ENCODE measurements at places on chromosomes 1 and 21.

- DNase-seq, result no peak
Measured at GRCh38 chr1:200527670-200528069, 92.9 kb downstream of the KIF14 start.

DNA sequence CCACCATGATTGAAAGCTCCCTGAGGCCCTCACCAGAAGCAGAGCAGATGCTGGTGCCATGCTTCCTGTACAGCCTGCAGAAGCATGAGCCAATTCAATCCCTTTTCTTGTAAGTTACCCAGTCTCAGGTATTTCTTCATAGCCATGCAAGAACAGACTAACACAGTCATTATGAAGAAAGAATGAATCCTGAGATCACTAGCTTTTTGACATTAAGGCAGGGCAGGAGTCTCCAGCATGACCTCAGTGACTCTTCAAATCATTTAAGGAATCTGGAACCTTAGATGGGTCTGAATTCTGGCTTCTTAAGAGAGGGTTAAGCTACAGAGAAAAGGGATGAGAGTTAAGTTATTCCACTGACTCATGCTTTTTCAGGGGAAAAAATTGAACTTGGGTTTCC is 79.0 kb downstream of the PTPN14 start:
- DNase-seq, result peak; percentile 45

DNA sequence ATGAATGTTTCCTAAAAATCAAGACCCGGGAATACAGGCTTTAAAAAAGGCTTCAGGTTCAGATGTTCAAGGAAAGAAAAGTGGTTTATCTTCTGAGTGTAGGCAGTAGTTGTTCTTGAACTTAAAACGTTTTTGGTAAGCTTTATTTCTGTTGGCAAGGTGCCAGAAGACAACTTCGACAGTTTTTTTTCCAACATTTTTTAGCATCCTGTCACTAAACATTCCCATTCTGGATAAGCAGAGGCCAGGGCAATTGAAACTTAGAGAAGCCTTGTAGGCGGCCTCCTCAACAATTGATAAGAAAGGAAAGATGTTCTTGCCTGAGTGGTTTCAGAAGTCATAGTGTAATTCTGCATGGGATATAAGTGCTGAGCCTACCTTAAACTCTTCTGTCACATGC is 66.7 kb downstream of the PATJ start:
- peak; percentile 73 for DNase-seq

DNA sequence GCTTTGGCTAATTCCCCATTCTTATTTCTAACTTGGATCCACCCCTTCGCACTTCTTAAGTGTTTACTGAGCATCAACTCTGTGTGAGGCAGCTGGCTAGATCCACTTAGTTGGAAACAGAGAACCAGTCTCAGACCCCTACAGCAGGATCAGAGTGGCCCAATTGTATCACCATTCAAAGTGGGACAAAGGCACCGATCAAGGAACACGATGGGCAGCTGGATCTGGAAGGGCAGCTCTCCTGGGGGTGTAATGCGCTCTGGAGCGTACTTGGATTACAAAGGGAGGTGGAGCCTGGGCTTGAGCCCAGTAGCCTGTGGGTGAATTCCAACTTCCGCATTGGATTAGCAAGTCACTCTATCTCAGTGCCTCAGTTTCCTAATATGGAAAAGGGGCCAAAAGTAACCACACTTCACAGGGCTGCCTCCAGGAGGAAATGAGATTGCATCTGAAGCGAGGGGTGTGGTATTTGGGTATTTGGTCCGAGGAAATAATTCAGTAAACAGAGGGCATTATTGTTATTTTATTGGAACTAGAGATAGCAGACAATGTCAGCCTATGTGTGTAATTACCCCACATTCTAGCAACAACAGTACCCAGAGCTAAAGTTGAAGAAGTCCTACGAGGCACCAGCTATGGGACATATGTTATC is 11.9 kb downstream of the ECE1 start:
- peak; percentile 44 for DNase-seq

- no peak for DNase-seq
Measured at GRCh38 chr21:44575307-44576024, 1.9 kb downstream of the KRTAP10-4 start.

- no peak for DNase-seq
Measured at GRCh38 chr1:234727018-234727940, 117.3 kb upstream of the IRF2BP2 start.

- DNase-seq, result no peak
Measured at GRCh38 chr1:60670302-60670701, 412.1 kb upstream of the NFIA start.

GRCh38 chr1:26923711-26924110 is 2.2 kb downstream of the NUDC start:
- no peak for DNase-seq

DNA sequence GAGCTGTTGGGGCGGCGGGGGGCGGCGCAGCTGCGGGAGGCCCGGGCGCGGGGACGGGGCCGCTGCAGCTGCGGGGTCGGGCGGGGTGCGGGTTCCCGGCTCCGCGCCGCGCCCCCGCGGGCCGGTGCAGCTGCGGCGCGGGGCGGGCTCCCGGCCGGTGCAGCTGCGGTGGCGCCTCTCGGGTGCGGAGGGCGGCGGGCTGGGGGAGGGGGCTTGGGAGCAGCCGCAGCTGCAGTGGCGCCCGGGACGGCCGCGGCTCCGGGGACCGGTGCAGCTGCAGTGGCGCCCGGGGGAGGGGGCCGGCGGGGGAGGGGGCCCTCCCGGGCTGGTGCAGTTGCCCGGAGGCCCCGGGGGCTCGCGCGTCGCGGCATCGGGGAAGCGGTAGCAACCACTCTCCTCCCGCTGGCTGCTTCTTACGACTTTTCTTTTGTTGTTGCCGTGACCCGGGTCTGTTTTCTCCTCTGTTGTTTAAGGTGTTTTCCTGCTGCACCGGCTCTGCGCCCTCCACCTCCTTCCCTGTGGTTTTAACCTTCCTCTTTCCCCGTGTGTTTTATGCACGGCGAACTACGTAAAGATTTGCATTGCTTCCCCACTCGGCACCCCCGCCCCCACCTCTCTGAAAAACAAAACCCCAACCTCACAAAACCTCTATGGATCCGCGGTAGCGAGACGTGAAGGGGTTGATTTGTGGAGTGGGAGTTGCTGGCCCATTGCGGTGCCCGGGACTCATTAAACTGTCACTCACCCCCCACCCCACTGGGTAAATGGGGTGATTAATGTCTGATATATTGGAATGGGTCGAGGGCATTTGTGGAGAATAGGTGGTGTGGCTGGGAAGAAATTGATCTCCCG is 1.7 kb upstream of the ZBTB18 start:
- no peak for DNase-seq

- DNase-seq, result peak; percentile 18
Measured at GRCh38 chr1:43648221-43648847, 1.6 kb upstream of the KDM4A start.

GRCh38 chr1:97164276-97164639 is 442.7 kb downstream of the PTBP2 start:
- no peak for DNase-seq

- DNase-seq, result peak; percentile 76
Measured at GRCh38 chr1:32413507-32414185, 19.4 kb upstream of the BSDC1 start.

DNA sequence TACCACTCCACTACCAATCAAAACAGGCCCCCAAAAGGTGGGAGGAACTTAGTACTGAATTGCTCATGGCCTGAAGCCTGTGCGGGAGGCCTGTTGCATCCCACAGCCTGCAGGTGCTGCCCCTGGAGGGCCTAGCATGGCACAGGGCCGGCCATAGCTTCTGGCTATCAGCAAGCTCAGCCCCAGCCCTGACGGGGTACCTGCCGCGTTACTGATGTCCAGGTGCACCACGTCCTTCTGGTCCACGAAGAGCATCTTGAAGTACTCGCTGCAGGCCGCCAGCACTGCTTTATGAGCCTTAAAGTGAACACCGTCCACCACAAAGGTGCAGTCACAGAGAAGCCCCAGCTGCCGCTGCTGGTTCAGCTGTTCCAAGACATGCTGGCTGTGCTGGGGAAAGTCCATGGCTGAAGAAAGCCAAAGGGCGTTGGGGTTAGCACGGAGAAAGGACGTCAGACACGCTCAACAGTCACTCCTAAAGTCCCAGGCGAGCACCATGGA is 27.8 kb downstream of the ZBTB17 start:
- DNase-seq, result peak; percentile 18

GRCh38 chr21:28769683-28770082 is 223.0 kb downstream of the LTN1 start:
- no peak for DNase-seq

GRCh38 chr1:42971841-42972291 is 13.2 kb upstream of the SLC2A1 start:
- peak; percentile 91 for DNase-seq

GRCh38 chr1:224767031-224767430 is 150.9 kb downstream of the CNIH3 start:
- DNase-seq, result no peak
